ENCODE measurements at places on chromosomes 16 and 17.

GRCh38 chr17:75774471-75774990 lies 9.5 kb upstream of the GALK1 start:
- peak; percentile 44 for DNase-seq

DNA sequence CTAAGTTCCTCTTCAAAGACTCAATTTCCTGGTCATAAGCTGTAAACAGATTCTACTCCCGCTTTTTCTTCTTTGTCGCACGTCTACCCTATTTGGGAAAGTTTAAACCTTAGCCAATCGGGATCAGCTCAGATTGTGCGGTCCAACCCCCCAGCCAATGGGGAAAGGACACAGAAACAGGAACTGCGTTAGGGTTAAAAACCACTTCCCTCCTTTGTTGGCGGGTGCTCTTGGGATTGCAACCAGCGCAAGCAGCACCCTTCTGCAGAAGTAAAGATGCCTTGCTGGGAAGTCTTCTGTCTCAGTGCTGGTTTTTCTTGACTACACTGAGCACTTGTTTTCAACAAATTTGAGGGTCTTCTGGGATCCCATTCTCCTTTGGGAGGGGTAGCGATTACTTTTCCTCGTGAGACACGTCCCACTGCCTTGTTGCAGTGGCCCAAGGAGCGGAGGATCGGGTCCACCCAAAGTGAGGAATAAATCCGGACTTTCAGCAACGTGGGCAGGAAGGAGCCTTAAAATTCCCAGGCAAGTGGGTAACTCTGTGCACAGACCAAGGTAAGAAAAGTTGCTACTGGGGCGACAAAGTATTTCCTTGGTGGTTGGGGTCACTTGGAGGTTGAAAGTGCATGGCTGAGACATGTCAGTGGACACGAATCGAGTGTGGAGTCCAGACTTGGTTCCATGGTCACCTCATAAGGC lies 1.0 kb upstream of the YPEL3 start:
- DNase-seq, result no peak

GRCh38 chr17:40548982-40549685 lies 16.1 kb downstream of the CCR7 start:
- DNase-seq, result peak; percentile 50

GRCh38 chr16:72798264-72798663 lies 249.7 kb downstream of the ZFHX3 start:
- DNase-seq, result no peak

GRCh38 chr17:68784431-68784830 lies 170.8 kb downstream of the ABCA8 start:
- no peak for DNase-seq

DNA sequence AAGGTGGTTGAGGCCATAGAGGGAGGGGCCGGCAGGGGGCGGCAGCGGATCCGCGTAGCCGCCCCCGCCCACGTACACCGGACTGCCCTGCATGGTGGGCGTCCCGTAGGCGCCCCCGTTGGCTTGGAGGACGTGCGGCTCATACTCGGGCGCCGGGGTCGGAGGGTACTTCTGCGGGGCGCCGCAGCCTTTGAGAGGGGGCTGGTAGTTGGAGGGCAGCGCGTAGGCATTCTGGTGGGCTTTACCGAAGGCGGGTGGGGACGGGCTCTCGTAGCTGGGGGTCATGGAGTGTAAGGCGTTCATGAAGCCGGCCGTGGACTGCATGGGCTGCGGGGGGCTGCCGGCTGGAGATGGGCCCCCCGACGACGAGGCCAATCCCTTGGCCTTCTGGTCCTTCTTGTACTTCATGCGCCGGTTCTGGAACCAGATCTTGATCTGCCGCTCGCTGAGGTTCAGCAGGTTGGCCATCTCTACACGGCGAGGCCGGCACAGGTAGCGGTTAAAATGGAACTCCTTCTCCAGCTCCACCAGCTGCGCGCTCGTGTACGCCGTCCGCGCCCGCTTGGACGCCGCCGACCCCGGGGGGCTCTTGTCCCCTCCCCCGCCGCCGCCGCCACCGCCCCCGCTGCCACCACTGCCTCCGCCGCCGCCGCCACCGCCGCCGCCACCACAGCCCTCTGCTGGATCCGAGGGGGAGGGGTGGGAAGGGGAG lies 5.7 kb upstream of the HOXB2 start:
- DNase-seq, result no peak

DNA sequence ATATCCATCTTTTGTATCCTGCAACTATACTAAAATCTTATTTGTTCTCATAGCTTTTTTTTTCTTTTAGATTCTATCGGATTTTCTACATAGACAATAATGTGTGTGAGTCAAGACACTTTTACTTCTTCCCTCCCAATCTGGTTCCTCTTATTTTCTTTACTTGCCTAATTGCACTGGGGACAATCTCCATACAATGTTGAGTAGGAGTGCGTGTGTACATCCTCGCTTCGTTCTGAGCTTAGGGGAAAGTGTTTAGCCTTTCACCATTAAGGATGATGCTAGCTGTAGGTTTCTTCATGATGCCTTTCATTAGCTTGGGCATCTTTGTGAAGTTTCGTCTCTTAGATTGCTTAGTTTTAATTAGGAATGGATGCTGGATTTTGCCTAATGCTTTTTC lies 2.9 kb downstream of the SPATA32 start:
- no peak for DNase-seq

GRCh38 chr17:46071796-46072195 lies 72.7 kb downstream of the STH start:
- DNase-seq, result no peak

DNA sequence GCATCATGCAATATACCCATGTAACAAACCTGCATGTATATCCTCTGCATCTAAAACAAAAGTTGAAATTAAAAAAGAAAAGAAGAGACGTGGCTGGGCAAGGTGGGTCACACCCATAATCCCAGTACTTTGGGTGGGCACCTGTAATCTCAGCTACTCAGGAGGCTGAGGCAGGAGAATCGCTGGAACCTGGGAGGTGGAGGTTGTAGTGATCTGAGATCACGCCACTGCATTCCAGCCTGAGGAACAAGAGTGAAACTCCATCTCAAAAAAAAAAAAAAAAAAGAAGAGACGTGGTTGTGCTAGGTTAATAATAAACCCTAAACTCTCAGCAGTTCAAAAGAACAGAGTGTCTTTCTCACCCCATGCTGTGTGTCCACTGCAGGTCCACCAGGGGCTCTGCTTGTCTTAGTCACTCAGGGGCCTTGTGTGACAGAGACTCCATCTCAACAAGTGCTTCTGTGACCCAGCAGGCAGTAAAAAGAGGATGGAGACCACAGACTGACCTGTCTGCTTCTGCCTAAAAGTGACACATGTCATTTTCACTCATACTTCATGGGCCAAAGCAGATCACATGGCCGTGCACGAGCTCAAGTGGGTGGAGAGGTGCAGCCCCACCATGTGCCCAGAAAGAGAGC lies 22.3 kb upstream of the N4BP1 start:
- DNase-seq, result no peak

- no peak for DNase-seq
These were observed 83.5 kb downstream of the KANSL1 start for GRCh38 chr17:46109603-46110189.

DNA sequence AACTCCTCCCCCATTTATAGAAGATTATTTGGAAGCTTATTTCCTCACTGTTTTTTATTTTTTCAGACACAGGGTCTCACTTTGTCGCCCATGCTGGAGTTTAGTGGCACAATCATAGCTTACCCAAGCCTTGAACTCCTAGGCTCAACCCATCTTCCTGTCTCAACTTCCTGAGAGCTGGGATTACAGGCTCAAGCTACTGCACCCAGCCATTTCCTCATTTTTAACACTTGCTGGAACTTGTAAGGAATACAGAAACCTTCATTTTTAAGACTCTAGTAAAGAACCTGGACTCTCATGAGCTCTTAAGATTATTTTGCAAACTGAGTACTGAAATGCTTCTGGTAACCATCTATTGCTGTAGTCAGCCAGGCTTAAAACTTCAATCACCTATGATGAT lies 29.9 kb downstream of the KANSL1 start:
- no peak for DNase-seq

DNA sequence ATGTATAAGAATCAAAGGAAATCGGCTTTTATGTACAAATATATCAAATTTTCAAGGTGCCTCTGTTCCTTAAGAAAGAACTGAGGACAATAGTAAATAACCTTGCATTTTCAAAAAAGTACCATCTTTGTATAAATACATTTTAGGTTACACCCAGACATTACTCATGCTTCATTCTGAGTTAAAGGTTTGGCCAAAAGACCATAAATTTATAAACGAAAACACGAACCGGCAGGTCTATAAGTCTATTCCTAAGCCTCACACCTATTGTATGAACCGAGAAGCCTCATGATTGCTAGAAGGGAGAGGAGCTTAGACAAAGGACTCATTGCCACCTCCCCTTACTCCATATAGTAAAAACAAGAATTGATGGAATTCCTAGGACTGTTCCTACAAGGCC lies 94.6 kb upstream of the PSMD7 start:
- DNase-seq, result no peak

- DNase-seq, result no peak
These were observed 1.9 kb upstream of the C16orf87 start for GRCh38 chr16:46832757-46833459.

DNA sequence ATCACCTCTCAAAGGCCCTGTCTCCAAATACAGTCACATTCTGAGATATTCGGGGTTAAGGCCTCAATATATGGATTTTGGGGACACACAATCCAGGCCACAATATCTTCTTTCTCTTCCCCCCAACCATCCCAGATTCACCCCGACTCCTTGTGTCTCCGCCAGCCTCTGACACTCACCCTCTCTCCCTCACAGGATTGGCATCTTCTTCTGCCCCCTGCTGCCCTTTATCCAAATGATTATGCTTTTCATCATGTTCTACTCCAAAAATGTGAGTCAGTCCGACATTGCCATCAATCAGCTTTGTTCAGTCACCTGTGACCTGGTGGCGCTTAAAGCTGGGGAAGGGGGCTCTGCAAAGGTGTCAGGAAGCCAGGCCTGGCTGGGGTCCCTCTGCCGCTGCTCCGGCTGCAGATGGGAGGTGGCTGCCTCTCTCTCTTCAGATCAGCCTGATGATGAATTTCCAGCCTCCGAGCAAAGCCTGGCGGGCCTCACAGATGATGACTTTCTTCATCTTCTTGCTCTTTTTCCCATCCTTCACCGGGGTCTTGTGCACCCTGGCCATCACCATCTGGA lies 35.1 kb downstream of the GDE1 start:
- no peak for DNase-seq

GRCh38 chr17:36463916-36464764 lies 22.3 kb upstream of the ZNHIT3 start:
- DNase-seq, result peak; percentile 66

DNA sequence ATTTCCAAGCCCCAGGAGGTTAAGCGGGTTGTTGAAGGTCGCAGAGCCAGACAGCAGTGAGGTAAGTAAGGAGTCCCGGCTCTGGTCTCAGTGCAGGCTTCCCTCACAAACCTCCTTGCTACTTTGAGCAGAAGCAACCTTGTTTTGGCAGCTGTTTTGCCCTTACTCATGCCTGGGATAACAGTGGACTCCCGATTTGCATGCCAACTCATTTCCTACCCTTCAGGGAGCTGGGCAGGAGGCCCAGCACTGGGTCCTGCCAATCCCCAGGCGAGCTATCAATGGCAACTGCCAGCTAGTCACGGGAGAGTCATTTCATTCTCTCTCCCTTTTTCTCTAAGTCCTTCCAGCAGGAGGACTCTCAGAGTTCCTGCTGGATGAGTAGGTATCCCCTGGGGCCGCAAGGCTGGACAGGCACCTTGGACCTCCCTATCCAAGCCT lies 72.0 kb upstream of the KSR1 start:
- peak; percentile 84 for DNase-seq

GRCh38 chr17:3603119-3603869 lies 5.9 kb downstream of the TRPV1 start:
- DNase-seq, result no peak

DNA sequence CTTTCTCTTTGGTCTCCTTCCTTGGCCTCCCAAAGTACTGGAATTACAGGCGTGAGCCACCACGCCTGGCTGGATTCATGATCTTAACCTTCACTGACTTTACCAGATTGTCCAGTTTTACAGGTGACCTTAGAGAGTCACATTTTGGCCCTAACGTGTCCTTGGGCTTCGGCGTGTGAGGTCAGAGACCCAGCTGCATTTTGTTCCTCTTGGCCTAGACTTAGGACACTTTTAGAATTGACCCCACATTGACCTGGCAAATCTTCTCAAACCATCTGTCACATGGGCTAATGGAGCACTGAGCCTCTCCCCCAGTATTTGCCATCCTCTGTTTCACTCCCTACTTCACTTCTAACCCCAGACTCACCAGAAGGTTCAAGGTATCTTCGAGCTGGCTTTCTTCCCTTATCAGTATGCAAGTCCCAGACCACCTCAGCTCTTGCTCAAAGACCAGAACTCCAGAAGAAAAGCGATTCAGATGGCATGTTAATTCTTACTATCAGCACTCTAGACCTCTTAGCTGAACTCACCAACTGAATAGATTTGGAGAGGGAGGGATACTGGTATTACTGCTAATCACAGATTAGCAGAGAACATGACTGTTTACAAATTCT lies 1.7 kb upstream of the CYTH1 start:
- no peak for DNase-seq

DNA sequence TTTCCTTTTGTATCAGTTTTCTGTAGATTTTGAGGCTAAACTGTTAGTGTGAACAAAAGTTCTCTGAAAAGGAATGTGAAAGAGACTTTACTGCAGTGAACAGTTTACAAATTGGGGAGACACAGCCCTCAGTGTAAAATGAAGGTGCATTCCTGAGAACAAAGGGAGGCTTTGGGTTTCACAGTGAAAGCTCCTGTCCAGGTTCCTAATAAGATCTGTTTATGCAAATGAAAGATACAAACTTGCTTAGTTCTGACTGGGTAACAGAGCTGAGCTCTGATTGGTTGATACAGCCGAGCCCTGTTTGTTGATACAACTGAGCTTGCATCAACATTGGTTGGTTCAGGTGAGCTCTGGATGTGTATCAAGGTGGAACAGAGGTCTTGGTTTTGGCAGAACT lies 8.3 kb upstream of the CDRT15 start:
- no peak for DNase-seq

GRCh38 chr17:63880706-63881105 lies 1.0 kb downstream of the GH2 start:
- no peak for DNase-seq

- no peak for DNase-seq
These were observed 451.1 kb downstream of the SOX9 start for GRCh38 chr17:72571813-72572396.

DNA sequence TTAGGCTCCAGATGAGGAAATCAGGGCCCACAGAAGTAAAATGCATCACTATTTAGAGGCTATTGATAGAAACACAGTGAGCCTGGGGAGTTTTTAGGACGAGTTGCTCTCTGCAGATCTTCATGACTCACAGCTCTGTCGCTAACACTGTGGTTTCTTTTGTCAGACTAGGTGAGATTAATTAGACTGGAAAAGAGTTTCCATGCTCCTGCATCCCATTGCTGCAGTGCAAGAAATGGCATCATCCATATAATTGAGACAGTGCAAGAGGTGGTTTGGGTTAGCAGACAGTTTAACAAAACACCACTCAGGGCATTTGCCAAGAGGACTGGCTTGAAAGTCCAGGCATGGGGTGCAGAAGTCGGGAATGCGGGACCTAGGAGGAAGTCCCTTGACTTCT lies 198.8 kb upstream of the CACNG5 start:
- no peak for DNase-seq

- DNase-seq, result no peak
These were observed 293.3 kb downstream of the CEP112 start for GRCh38 chr17:65898651-65899050.

Data from body of pancreas (tissue), 4 donors.